ENCODE measurements at places on chromosomes 7 and 10.

- DNase-seq = no peak
Measured at GRCh38 chr10:3836222-3836820, 51.3 kb upstream of the KLF6 start.

DNA sequence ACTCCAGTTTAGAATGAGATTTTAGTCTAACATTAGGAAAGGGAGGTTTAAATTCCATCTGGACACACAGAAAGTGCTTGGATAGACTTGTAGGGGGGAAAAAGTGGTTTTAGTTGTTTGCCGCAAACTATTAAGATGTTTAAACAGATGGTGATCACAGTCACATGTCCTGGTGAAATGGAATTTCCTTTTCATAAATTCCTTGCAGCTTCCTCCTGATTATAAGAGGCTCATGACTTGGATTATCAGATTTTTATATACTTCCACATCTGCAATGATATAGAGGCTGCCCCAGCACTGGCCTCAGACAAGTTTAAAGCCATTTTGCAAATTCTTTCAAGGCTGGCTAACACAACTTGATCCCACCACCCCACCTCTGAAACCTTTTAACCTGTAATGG lies 106.4 kb upstream of the ARMC3 start:
- DNase-seq = no peak

- no peak for DNase-seq
Measured at GRCh38 chr7:25578991-25579777, 350.9 kb upstream of the NPVF start.

GRCh38 chr10:75451831-75452230 lies 20.4 kb downstream of the LRMDA start:
- DNase-seq = no peak

DNA sequence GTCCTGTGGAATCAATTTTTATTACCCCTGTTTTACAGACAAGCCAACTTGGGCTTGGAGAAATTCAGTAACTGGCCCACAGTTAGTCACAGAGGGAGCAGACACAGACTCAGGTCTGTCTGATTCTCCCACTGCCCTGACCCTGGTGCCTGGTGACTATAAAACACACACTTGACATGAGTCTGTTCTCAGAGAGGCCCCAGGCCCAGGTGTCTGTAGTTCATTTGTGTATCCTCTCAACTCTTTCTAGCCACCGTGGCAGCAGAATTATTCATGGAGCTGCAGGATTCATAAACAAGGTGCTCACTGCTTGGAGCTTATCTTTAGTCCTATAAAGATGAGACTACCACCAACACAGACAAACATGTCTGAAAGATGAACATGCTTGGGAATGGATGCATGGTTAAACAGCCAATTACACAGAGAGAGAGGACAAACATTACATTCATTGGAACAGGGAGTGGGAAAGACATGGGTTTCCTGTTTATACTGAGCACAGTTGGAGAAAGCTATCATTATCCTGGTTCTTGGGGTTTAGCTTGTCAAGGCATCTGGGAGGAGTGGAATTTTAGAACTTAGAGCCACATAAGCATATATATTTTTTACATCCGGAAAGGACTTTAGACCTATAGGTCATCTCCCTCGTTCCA lies 79.1 kb upstream of the PDCD4 start:
- DNase-seq = no peak
